ENCODE measurements at places on chromosomes 3 and 15.

- DNase-seq: no peak
Observed at GRCh38 chr3:73786998-73787397, 162.3 kb upstream of the PDZRN3 start.

GRCh38 chr15:93189561-93189960 lies 100.5 kb upstream of the RGMA start:
- no peak for DNase-seq

- no peak for DNase-seq
Observed at GRCh38 chr15:61528581-61528910, 299.4 kb upstream of the RORA start.

GRCh38 chr3:169242708-169243513 lies 420.6 kb downstream of the MECOM start:
- peak; percentile 49 for DNase-seq

- DNase-seq: no peak
Observed at GRCh38 chr3:3165241-3165640, 14.2 kb downstream of the CRBN start.

- DNase-seq: no peak
Observed at GRCh38 chr3:36501616-36502015, 121.3 kb downstream of the STAC start.

DNA sequence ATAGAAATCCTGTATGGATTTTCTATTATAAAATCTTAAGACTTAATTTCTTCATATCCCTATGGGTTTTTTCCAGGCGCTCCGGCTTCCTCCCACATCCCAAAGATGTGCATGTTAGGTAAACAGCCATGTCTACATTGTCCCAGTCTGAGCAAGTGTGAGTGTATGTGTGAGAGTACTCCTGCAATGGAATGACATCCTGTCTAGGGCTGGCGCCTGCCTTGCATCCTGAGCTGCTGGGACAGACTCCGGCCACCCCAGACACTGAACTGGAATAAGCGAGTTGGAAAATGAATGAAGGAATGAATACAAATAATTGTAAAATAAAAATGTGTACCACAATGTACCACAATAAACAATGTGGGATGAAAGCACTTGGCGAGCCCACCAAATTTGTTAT lies 69.2 kb downstream of the RFTN1 start:
- DNase-seq: no peak

GRCh38 chr3:129938140-129938930 lies 36.2 kb upstream of the TRH start:
- DNase-seq: no peak

- no peak for DNase-seq
Observed at GRCh38 chr3:123305192-123305591, 103.4 kb downstream of the SEC22A start.

- no peak for DNase-seq
Observed at GRCh38 chr15:47514200-47514652, 203.1 kb upstream of the SEMA6D start.

DNA sequence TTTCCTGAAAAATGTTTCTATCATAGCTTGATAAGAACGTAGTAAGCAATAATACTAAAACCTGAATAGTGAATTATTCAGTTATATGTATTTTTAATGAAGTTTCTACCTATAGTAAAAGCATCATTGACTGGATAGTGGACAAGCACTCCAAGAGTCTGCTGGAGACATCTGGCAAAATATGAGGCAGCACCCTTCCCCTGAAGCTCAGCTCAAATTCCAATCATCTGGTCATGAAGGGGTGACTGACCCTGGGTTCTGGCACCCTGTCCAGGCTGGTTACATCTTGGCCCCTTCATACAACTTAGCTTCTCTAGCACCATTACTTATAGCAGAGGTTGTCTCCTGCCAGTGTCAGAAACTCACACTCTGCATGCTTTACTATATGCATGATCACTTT lies 455.4 kb downstream of the RAP2B start:
- no peak for DNase-seq

DNA sequence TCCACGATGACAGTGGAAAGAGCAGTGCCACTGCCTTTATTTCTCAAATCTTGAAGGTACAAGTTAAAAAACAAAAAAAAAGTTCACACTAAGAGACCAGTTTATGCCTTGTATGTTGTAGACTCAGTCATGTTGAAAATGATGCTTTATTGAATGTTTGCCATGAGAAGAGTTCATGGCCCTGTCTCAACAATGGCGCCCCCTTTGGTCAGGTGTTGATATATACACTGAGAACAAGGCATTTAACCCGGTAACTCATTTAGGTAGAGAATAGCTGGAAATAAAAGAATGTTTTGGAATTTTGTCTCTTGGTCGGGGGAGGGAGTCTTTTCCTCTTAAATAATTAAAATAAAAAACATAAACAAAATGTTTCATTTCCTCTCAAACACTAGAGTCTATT lies 145.6 kb upstream of the SLC2A2 start:
- peak; percentile 16 for DNase-seq

DNA sequence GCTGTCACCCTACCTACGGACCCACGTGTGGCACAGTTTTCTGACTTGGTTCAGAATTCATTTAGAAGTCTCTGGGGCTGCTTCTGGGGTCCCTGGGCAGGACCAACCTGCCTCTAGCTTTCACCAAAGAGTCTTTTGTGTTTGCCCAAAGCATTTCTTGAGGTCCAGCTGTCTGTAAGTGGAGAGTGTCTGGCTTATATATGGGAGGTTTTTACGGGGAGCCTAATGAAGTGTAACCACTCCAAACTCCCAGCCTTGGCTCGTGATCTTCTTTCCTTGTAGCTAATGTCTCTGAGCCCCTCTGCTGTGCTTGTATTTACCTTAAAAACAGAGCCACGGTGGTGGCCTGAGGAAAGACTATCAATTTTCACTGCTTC lies 109.0 kb upstream of the CTDSPL start:
- no peak for DNase-seq

- no peak for DNase-seq
Observed at GRCh38 chr3:118641608-118642007, 393.0 kb downstream of the IGSF11 start.

DNA sequence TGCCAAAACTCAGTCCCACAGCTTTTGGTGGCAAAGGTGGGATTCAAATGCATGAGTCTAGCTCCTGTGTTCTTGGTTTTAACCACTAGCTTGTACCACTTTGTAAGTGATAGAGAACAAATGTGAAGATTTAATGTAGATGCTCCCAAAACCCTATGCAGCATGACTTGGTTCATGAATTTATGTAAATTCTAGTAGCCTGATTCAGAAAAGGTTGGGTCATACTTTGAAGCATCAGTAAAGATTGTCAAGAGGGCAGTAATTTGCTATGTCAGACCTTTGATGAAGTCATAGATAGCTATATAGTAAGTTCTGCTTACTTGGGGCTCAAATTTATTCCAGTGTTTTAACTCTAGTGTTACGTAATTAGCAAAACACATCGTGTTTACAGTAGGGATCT lies 75.6 kb downstream of the VPS8 start:
- DNase-seq: no peak

GRCh38 chr3:196842567-196843434 lies 24.9 kb upstream of the SENP5 start:
- DNase-seq: no peak

DNA sequence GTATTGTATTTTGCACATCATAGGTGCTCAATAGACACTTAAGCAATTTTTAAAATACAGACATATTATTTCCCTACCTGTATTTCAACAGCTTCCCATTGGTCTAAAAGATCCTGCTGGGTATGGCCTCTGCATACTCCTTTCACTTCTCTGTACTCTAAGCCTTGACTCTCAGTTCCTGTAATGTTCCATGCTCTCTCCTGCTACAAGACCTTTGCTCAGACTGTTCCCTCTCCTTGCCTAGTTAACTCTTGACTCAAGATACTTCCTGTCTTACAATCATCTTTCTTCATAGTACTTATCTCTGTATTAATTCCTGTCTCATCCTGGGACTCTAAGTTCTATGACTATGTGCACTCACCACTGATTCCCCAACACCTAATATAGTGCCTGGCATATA lies 1.7 kb downstream of the SCN11A start:
- no peak for DNase-seq

DNA sequence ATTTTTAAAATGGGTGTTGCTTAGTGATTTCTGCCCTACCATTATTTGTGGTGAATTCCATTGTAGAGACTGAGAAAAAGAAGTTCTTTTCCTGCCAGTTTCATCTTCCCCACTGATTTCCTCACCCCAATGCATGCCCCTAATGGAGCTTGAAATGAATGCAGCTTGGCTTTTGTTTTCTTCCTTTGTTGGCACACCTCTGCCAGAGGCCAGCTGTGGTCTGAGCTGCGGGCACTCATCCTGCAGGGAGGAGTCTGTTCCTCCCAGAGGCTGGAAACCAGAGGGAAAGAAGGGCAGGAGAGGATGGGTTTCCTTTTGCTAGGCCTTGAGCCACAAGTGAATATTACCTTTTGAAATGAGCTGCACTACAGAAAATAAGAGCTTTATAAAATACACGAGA lies 9.3 kb upstream of the ST8SIA2 start:
- DNase-seq: no peak

DNA sequence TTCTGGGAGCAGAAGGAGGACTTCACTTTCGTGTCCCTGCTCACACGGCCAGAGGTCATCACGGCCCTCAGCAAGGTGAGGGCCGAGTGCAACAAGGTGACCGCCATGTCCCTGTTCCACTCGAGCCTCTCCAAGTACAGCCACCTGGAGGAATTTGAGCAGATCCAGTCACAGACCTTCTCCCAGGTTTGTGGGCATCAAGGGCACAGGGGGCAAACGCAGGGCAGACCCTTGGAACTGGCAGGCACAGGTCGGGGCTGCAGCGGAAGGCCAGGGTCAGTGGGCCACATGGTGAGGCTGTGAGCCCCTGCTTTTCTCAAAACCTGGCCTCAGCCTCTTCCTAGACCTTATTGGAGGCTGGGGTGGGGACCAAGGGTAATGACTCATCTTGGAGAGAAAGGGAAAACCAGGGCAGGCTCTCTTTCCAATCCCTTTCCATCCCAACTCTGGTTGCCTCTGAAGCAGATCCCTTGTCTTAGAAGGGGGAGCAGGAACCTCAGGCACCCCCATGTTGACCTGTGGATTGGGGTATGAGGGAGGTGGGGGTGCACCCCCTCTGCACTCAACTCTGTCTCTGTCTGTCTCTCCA lies 29.5 kb downstream of the DNAH1 start:
- DNase-seq: no peak

- DNase-seq: no peak
Observed at GRCh38 chr15:69786136-69786701, 311.5 kb downstream of the TLE3 start.

DNA sequence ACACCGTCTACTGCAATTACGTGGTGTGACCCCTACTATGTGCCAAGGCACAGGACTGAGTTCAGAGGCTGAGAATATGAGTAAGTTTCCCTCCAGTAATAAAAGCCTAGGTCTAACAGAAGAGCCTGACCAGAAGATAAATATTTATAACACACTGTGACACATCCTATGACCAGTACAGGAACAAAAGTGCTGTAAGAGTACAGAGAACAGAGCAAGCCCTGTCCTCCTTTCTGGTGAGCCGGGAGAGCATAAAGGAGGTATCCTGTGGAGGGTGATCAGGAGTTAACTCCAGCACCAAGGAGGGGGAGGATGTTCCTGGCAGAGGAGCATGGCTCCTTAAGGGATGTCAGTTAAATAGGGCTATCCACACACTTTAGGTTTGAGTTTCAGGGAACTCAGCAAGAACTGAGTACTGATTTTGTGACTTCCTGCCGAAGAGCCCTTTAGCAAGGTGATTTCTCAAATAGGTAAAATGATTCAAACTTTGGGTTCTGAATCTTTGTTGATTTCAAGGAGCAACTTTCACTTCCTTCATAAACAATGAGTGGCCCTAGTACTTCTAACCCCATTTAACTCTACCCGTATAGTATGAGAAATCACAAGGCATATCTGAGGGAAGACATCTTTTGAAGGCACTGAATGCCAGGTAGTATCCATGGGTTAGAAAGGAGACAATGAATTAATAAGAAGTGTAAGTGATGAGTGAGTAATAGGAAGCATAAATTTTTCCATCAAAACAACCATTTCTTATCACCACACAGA lies 198.0 kb downstream of the THRB start:
- DNase-seq: no peak

DNA sequence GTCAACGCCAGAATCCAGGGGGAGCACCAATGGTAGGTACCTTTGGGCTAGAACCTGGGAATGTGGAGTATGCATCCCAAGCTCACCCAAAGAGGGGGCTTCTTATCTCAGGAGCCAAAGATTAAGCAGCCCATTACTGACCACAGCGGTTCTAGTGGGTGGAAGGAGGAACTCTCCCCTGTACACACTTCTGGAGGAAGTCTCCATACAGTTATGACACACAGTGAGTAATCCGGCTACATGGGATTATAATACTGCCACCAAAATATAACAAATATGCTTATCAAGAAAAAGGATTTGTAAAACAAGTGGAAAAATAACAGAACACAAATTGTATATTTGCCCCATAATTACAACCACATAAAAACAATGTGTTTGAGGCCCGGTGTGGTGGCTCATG lies 8.4 kb downstream of the MYO1E start:
- no peak for DNase-seq

DNA sequence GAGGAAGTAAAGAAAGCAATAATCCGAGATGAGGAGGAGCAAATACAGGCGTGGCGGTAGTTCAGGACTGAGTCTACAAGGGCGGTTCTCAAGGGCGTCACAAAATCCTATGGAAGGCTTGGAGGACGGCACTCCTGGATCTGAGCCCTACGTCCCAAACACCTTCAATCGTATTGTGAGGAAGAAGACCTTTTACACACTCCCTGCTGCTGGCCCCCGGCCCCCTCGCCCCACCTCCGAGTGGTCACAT lies 747 bp downstream of the PLD1 start:
- DNase-seq: no peak

- no peak for DNase-seq
Observed at GRCh38 chr3:193824365-193824764, 231.4 kb downstream of the OPA1 start.

GRCh38 chr3:138642226-138642926 lies 33.8 kb downstream of the FAIM start:
- DNase-seq: no peak

DNA sequence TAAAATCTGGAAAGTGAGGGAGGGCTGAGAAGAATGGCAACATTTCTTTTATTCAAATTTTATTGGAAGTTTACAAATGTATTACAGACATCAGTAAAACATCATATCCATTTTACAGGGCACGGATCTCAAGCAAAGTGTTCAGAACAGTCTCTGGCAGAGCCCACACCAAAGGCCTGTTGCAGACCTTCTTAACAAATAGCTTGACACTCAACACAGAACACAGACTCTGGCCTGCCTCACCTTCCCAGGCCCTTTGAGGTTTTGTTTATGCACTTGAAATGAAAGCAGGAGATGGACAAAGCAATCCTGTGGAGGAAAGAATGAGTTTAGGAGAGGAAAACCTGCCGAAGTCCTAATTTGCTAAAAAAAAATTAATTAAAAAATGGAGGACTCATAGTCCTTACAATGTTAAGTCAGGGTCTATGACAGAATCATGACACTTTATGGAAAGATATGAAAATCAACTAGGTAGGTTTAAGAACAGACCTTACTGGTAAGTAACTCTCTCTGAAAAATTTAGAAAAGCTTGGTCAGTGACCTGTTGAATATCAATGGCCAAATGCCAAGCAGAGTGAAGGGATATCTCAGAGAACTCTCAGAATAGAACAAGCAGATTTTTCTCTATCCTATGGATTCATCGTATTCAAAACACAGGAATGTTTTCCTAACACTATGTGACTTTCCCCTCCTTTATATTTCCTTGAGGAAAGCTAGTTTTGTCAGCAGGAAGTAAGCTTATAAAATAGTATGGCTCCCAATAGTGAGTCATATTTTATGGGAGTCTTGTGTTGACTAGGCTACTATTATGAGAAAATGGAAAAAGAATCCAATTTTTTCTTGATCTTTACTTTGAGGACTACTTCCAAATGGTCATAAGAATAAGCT lies 70.8 kb upstream of the PSMD6 start:
- no peak for DNase-seq

GRCh38 chr15:100169615-100170290 lies 172.0 kb downstream of the ADAMTS17 start:
- no peak for DNase-seq

- DNase-seq: peak; percentile 37
Observed at GRCh38 chr3:190811775-190812480, 50.6 kb downstream of the GMNC start.

All from HEK293T (cell line).